ENCODE measurements at places on chromosomes 16 and 17.

DNA sequence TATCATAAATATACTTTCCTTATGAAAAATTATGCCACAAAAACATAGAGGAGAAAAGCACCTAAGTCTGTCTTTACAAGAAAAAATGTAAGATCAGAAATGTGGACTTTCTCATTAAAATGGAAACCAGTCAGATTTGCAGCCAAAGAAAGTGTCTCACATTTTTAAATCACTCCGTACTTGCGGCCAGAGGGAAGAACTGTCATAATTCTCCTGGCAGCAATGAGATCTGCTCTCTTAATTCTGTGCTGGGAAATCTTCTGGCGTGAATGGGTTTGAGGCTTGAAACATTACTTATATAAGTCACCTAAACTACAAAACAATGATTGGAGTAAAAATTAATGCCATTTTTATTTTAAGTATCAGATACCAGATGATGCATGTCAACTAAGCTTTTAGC is 10.7 kb downstream of the C16orf95 start:
- DNase-seq = no peak

DNA sequence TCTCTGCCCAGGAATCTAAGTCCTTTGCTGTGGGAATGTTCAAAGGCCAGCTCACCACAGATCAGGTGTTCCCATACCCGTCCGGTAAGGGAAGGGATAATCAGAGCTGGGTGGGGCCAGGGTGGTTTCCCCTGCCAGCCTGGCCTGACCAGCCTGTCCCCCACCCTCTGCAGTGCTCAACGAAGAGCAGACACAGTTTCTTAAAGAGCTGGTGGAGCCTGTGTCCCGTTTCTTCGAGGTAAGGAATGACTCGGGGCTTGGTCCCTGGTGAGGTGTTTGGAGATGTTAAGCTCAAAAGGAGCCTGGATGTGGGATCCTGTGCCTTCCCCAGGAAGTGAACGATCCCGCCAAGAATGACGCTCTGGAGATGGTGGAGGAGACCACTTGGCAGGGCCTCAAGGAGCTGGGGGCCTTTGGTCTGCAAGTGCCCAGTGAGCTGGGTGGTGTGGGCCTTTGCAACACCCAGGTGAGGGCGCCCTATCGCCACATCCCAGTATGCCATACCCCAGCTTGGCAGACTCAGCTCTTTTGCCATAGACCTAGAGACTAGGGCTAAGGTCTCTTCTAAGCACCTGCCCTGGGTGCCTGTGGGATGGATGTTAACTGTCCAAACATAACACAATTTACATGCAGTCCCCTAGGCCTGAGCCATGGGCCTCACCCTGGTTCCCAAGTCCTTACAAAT is 997 bp downstream of the ACADVL start:
- DNase-seq = peak; percentile 61

DNA sequence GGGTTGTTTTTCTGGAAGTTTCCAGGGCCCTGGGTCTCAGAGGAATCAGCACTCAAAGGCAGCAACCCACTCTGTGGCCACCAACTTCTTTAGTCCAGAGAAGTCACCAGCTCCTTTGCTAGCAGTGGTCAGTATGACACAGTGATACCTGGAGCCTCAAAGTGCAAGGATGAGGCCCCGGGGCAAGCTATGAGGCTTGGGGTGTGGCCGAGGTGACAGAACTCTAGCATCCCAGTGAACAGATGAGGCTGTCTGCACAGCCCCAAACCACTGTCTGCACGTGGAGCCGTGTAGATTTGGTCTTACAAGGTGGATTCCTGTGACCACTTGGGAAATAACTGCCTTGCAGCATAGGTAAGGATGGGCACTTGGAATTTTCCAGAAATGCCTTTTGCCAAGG is 24.9 kb downstream of the TEKT5 start:
- no peak for DNase-seq

DNA sequence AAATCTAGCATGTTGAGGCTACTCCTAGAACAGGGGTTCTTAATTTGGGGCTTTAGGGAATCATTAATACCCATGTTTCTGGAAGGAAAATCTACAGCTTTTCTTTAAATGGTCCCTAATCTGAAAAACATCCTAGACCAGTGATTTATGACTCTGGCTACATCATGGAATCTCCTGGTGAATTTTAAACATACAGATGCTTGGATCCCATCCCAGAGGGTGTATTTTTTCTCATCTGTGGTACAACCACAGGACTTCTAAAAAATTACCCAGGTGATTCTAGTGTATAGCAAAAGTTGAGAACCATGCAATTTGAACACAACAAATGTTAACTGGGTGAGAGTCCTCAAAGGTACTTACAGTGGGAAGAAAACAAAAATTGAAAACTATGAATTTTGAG is 41.5 kb downstream of the KANSL1 start:
- DNase-seq = no peak

DNA sequence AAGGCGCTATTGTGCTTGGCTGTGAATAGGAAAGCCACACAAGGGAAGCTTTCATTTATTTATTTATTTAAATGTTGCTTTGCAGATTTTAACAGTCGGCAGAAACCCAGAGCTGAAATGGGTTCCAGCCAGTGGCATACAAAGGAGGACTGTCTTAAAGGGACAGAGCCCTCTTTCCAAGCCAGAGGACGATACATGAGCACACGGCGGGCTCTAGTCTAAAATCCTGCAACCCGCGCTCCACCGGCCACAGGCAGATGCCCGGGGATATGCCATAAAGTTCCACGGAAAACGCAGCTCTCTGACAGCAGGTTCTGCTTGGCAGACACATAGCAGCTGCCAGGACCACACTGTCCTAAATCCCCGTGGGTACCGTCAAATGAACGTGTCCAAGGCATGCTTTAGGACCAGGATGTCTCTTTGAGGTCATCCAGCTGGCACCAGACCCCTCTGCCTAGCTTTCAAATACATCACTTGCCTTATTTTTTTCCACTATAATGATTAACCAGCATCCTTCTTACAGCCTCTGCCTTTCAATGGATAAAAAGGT is 64.6 kb downstream of the CYTH1 start:
- peak; percentile 53 for DNase-seq

DNA sequence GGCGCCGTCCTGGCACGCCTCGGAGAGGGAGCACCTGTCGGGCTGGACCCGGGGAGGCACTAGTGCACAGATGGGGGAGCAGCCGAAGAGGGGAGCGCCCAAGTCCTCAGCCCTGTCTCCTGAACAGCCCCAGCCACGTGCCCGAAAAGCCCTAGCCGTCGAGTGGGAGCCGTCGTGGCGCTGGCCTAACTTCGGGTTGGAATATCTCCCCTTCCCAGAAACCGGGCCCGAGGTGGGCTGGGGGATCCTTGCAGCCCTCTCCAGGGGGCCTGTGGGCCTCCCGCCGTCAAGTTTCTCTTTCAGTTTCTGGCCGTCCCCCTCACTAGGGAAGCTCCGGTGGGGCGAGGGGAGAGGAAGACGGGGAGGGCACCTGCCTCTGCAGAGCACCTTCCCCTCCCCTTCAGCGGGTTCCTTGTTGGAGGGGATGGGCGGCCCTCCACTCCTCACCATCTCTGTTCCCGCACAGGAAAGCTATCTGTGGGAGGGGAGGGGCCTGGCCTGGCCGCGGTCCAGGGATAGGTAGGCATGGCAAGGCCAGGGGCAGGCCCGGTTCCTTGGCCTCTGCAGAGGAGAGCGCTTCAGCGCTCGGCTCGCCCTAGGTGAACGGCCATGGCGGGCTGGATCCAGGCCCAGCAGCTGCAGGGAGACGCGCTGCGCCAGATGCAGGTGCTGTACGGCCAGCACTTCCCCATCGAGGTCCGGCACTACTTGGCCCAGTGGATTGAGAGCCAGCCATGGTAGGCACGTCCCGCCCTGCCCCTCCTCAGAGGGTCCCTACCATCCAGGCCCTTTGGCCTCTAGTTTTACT is 709 bp downstream of the STAT5A start:
- DNase-seq = no peak

DNA sequence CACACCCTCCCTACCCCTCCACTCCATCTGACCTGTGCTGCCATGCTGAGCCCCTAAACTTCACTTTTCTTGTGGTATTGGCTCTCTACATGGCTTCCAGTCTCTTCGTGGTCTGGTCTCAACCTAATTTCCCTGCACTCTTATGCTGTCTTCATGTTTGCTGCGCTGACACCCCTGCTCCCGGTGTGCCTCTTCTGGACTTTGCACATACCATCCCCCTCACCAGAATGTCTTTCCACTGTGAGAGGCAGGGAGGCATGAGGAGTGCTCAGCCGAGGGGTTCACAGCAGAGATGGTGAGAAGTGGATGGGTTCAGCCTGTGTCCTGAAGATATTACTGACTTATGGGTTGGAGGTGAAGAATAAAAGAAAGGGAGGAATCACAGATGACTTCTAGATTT is 2.5 kb downstream of the TNFSF12 start:
- DNase-seq = no peak

DNA sequence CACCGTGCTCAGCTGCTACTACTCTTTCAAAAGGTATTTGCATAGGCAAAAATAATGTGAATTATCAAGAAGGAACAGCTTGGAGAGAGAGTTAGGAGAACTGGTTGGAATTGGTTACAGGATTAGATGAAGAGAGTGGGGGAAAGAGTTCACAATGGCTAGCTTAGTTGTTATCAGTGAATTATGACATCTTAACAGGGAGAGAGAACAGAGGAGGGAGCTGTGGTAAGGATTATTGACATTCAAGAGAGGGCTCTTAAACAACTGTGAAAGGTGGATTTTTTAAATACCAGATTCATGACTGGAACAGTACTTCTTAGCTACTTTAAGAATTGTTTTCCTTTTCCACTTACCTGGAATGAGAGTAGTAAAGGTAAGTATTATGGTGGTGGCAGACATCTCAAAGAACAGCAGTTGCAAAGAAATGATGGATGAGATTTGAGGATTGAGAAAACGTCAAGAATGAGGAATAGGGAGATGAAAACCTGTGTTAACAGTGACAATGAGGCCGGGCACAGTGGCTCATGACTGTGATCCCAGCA is 43.9 kb upstream of the SLC5A11 start:
- no peak for DNase-seq

DNA sequence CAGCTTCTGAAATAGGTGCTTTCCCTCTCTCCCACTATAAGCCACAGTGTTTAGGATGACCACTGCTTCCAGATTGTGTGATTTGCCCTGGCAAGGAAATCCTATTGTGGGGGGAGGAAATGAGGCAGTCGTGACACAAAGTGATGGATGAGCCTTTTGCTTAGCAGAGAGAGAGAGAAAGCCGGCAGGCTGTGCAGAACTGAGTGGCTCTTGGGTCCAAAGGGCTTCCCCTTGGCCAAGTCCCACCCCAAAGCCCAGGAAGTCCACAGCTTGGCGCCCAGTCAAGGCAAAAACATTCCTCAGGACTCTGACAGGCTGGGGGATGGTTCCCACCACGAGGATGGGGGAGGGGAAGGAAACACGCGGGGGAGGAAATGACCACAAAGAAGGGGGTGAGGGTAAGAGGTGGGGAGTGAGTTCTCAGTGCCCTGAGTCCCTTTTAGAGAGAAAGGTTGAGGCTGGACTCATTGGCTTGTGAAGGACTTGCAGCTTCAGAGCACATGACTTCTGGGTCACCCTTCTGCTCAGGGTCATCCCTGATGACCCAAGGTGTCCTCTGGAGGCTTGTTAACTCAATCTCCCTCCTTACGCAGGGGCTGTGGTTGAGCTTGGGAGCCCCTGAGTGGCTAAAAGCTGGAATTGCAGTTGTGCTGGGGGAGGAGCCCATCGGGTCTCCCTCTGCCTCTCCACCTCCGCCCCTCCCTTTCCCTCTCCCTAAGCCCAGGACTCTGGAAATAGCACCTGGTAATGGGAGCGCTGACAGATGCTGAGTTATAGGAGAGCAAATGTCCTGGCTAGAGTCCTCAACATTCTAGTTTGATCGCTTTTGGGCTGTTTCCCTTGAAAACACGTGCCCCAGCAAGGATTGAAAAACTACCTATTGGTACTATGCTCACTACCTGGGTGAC is 10.3 kb upstream of the MSL1 start:
- peak; percentile 79 for DNase-seq

GRCh38 chr17:50834429-50835300 is 721 bp upstream of the WFIKKN2 start:
- DNase-seq = peak; percentile 11

- DNase-seq = peak; percentile 7
Measured at GRCh38 chr16:71230122-71230845, at the start of gene HYDIN. Gene HYDIN (minus strand): TSS chr16:71230722. CDS start chr16:71186895, 43,827 bp downstream.

DNA sequence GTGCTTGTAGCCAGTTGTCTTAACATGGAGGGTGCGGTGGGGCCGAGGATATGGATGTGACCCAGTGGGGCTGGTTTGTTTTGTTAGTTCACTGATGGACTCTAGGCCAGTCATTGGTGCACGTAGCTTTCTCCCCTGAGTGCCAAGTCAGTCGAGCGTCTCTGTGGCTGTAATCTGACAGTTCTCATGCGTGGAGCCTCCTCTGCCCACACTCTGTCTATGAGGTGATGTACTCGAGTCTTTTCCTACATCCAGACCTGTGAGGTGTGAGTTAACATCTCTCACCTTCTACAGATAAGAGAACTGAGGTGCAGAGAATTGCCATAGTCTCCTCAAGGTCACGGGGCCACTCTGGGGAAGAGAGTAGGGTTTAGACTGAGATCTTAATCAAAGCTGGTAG is 90.2 kb downstream of the MARCHF10 start:
- no peak for DNase-seq

GRCh38 chr16:85153656-85154091 is 41.4 kb upstream of the CIBAR2 start:
- DNase-seq = no peak

DNA sequence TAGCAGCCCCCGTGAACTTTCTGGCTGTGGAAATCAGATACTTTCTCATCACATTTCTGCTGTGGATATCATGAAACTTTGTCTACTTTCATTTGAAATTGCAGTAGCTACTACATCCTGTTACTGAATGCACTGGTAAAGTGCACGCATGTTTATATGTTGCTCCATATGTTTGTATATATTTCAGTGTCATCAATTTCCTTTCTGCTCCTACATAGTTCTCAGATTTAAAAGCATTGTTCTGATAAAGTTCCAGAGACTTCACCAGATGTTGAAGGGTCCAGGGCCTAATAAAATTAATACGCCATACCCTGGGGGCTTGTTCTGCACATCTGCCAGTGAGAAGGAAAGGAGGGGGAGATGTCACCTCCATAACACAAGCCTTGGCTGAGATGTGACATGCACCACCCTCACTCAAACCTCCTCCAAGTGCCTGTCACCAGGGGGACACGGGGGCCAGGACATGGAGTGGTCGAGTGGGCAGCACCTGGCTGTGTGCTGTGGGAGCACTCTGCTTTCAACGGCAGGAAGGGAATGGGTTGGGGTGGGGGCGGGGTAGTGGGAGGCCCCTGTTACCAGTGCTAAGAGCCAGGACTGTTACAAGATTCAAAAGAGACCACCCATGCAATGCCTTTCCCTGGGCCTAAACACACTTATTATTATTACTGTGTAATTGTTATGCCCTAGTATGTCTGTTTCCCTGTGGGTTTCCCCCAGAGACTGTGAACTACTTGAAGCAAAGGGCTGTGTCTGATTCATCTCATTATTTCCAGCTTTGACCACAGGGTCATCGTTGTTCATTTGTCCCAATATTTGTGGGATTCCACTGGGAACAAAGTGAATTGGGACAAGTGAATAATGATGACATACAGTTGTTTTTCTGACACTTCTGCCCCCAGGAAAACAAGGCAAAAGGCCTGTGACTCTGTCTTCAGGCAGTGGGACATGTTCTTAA is 193.4 kb downstream of the FOXL1 start:
- DNase-seq = peak; percentile 39

- peak; percentile 98 for DNase-seq
Measured at GRCh38 chr16:67277294-67277998, 1.9 kb upstream of the PLEKHG4 start.

- no peak for DNase-seq
Measured at GRCh38 chr16:87939562-87940423, 3.5 kb upstream of the CA5A start.
